ENCODE measurements at places on chromosomes 5 and 9. TPM values are rescaled to one million over a fixed set of nuclear protein-coding genes. Genes with fewer than 3 reads are reported as not detected.

GRCh38 chr9:8871396-8871795, 1071.8 kb upstream of the DMAC1 start:
- H3K4me1 ChIP-seq, result no peaks in the 10 kb centered on the region
- no peak for DNase-seq
- no peak overlapping the region for H3K4me3 ChIP-seq
- no peaks in the 10 kb centered on the region for H3K27me3 ChIP-seq
- H3K27ac ChIP-seq, result no peak overlapping the region

GRCh38 chr9:36679710-36680109, 107.0 kb downstream of the MELK start:
- DNase-seq, result no peak
- H3K4me1 ChIP-seq, result peaks cover 17% of the 10 kb centered on the region
- H3K27ac ChIP-seq, result no peak overlapping the region
- no peak overlapping the region for H3K4me3 ChIP-seq
- H3K36me3 ChIP-seq, result peaks cover 55% of the 10 kb centered on the region

FRMD3 gene
- total RNA-seq, result 0.30 TPM

ANXA2R gene
- 25.1 TPM for total RNA-seq

- H3K36me3 ChIP-seq, result no peaks in the 10 kb centered on the region
- no peak overlapping the region for H3K27ac ChIP-seq
- no peak for DNase-seq
- H3K4me3 ChIP-seq, result no peak overlapping the region
Observed at GRCh38 chr5:111557686-111558085, 45.4 kb upstream of the STARD4 start.

- H3K4me3 ChIP-seq, result no peak overlapping the region
- H3K36me3 ChIP-seq, result no peaks in the 10 kb centered on the region
- no peak for DNase-seq
Observed at GRCh38 chr5:54470677-54471076, 15.2 kb downstream of the HSPB3 start.

- DNase-seq, result no peak
- no peaks in the 10 kb centered on the region for H3K4me1 ChIP-seq
- H3K4me3 ChIP-seq, result no peak overlapping the region
- H3K36me3 ChIP-seq, result no peaks in the 10 kb centered on the region
Observed at GRCh38 chr9:14838701-14839100, 71.5 kb downstream of the FREM1 start.

GRCh38 chr9:68631811-68632210, 73.2 kb upstream of the PIP5K1B start:
- no peak overlapping the region for H3K27ac ChIP-seq
- DNase-seq, result no peak
- no peak overlapping the region for H3K4me3 ChIP-seq
- peaks cover 12% of the 10 kb centered on the region for H3K27me3 ChIP-seq
- no peaks in the 10 kb centered on the region for H3K4me1 ChIP-seq

GRCh38 chr5:108104448-108104847, 277.4 kb downstream of the FBXL17 start:
- no peaks in the 10 kb centered on the region for H3K27me3 ChIP-seq
- DNase-seq, result no peak
- no peak overlapping the region for H3K27ac ChIP-seq

GRCh38 chr9:130143958-130144366, 28.2 kb upstream of the NCS1 start:
- peaks cover 36% of the 10 kb centered on the region for H3K27me3 ChIP-seq
- no peaks in the 10 kb centered on the region for H3K36me3 ChIP-seq
- H3K4me1 ChIP-seq, result peaks cover 15% of the 10 kb centered on the region
- no peak overlapping the region for H3K4me3 ChIP-seq

GABRA1 gene
- not detected for total RNA-seq

GRCh38 chr5:78899922-78900362, 85.2 kb downstream of the ARSB start:
- H3K27ac ChIP-seq, result no peak overlapping the region
- no peak overlapping the region for H3K4me3 ChIP-seq
- no peaks in the 10 kb centered on the region for H3K27me3 ChIP-seq
- H3K36me3 ChIP-seq, result peaks cover 7% of the 10 kb centered on the region
- DNase-seq, result peak; percentile 51

GRCh38 chr9:129270205-129270604, 92.1 kb upstream of the IER5L start:
- DNase-seq, result peak; percentile 82
- no peaks in the 10 kb centered on the region for H3K36me3 ChIP-seq
- H3K4me3 ChIP-seq, result peak overlapping the region; percentile 45
- H3K4me1 ChIP-seq, result peaks cover 37% of the 10 kb centered on the region
- H3K27ac ChIP-seq, result peak overlapping the region; percentile 71
- H3K27me3 ChIP-seq, result peaks cover 33% of the 10 kb centered on the region

MRPL41 gene
- total RNA-seq, result 51.6 TPM

IL33 gene
- not detected for total RNA-seq

Measured in activated CD4-positive, alpha-beta memory T cell treated with anti-CD3 and anti-CD28 coated beads, Interleukin-2, amount 10 ng/mL, durations not matched to agents 7 days and 5 days (primary cell).